ENCODE measurements at places on chromosomes 4 and X.

GRCh38 chr4:41437111-41437536 lies 100.8 kb upstream of the LIMCH1 start:
- DNase-seq, result no peak

- peak; percentile 1 for DNase-seq
These were observed 13.1 kb downstream of the SLC25A5 start for GRCh38 chrX:119481323-119481801.

DNA sequence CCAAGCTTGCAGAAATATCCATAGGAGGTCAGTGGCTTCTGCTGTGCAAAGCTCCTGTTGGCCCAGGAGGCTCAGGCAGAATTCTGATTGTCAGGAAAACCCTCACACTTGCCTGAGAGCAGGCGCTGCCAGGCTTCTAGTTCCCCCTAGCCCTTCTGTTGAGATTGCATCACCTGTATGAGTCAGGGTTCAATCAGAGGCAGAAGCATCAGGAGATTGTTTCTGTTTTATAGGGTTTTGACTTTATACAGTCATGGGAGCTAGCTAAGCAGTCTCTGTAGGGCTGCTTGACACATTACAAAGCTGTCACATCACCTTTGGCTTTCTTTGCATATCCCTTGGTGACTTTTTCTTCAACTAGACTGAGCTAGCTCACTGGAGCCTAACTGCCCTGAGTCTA lies 27.8 kb downstream of the DIPK2B start:
- no peak for DNase-seq

- no peak for DNase-seq
These were observed 19.3 kb upstream of the SPIN2A start for GRCh38 chrX:57156397-57157049.

DNA sequence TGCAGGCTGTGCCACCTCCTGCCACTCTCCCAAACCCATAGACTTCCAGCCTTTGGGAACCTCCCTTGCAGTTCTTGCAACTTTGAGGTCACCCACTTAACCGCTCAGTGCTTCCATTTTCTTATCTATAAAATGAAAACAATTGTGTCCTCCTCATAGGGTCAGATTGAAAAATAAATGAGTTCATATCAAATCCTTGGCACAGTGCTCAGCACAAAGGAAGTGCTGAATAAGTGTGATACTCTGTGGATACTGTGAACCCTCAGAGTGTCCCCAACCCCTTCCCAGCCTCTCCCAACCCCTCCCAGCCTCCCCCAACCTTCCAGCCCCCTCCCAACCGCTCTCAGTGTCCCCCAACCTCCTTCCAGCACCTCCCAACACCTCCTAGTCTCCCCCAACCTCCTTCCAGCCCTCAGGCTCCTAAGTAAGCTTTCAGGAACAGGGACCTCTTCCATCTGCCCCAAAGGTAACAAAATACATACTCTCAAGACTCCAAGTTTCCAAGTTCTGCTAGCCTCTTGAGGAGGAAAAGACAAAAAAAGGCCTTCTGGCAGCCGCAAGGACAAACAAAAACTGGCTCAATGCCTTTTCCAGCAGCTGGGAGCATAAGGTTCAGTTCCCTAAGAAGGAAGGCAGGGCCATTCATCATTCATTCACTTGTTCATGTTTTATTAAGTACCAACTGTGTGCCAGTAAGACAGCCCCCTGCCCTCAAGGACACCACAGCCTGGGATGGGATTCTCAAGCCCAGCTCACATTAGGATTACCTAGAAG lies 46.1 kb upstream of the LGI2 start:
- DNase-seq, result no peak

GRCh38 chrX:49892542-49892941 lies 13.3 kb downstream of the USP27X start:
- no peak for DNase-seq

- DNase-seq, result no peak
These were observed 29.8 kb downstream of the ACOX3 start for GRCh38 chr4:8410641-8411271.

- no peak for DNase-seq
These were observed 525.5 kb upstream of the ZFP42 start for GRCh38 chr4:187470061-187470460.

DNA sequence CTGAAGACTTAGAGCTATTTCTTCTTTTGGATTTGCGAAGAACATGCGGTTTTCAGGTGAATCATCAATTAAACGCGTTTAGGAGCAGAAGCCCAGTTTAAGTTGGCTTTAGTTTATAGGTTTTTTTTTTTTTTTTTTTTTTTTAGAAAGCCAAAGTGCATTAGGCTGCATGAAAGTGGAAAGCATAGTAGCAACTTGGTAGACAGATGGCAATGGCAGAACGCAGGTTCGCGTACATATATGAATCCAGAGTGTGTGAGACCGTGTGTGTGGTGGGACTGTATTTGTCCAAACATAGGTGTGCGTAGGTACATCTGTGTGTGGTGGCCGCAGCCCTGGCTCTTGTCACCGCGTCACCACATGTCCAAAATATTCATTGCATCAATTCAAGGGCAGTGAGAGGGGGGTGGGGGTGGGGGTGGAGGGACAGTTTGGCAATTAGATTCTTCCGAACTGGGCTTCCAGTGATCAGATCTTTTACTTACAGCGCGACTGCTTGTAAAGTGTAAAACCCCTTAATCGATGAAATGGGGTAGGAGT lies 901 bp downstream of the JADE1 start:
- DNase-seq, result peak; percentile 73

- peak; percentile 51 for DNase-seq
These were observed at the start of gene HUWE1 for GRCh38 chrX:53686151-53686885. Gene HUWE1, minus strand, starts transcription at chrX:53686719. Its CDS starts 32,612 bp downstream, at chrX:53654107.

DNA sequence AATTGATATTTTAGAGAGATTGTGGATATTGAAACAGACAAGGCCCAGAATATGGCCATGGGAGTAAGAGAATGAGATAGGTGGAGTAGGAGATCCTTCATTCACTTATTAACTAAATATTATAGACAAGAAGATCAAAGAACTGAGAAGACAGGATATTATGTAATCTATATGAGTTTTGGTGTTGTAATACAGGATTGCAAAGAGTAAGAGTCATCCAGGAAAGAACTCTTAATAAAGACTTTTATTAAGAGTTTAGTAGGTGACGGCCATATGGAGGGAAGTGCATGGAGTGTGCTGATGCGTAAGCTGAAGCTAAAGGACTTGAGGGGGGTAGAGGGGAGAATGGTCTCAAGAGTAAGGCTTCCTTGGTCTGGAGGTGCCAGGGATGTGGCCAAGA lies 153.7 kb downstream of the VEGFC start:
- no peak for DNase-seq

GRCh38 chr4:73341454-73341853 lies 62.6 kb upstream of the ALB start:
- peak; percentile 8 for DNase-seq

DNA sequence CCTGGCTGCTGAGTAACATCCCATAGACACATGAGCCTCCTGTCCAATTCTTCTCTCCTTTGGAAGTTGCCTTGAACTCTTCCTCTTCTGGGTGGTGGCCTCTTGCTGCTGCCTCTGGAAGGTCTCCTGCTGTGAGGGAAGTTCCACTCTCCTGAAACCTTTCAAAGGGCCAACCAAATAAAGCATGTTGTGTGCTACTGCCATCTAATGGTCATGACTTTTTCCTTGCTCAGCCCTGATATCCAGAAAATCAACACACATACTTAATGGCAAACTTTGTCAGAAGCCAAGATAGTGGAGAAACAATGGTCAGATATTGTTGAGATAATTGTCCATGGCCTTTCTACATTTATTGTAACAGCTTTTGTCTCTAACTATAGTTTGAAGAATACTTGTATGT lies 19.1 kb upstream of the ZXDA start:
- DNase-seq, result no peak

DNA sequence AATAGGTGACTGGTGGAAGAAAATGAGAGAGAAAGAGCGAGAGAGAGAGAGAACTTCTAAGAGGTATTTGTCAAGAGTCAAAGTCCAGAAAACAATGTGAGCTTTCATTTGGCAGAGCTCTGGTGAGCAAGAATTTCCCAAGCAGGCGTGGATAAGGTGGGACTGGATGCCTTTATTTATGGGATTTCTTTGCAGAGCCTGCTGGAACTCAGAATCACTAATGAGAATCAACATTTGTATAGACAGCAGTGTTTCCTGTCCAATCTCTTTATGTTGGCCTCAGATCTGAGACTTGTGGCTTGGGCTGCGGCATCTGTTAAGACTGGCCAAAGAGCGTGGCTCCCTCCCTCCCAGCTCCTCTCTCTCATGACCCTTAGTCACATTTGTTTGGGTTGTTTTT lies 67.9 kb upstream of the TBL1X start:
- no peak for DNase-seq

GRCh38 chr4:89531932-89532640 lies 224.5 kb upstream of the GPRIN3 start:
- DNase-seq, result no peak

- no peak for DNase-seq
These were observed 162.9 kb upstream of the USP9X start for GRCh38 chrX:40922307-40922706.

GRCh38 chrX:86039625-86040568 lies 7.5 kb downstream of the CHM start:
- no peak for DNase-seq

DNA sequence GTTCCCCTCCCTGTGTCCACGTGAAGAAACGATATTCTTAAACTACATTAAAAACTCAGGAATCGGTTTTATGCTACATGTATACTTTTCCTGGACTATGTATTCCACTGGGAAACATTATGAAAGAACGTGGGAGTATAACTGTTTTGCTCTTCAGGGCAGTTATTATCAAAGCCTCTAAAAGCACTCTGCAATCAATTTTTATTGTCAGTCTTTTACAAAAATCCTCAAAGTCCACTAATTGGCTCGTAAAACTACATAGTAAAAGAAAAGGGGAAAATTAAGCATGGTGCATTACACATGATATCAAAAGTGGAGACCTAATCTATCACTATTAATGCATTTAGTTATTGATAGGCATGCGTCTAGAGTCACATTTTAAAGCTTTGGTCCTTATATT lies 11.4 kb upstream of the CFAP299 start:
- no peak for DNase-seq

DNA sequence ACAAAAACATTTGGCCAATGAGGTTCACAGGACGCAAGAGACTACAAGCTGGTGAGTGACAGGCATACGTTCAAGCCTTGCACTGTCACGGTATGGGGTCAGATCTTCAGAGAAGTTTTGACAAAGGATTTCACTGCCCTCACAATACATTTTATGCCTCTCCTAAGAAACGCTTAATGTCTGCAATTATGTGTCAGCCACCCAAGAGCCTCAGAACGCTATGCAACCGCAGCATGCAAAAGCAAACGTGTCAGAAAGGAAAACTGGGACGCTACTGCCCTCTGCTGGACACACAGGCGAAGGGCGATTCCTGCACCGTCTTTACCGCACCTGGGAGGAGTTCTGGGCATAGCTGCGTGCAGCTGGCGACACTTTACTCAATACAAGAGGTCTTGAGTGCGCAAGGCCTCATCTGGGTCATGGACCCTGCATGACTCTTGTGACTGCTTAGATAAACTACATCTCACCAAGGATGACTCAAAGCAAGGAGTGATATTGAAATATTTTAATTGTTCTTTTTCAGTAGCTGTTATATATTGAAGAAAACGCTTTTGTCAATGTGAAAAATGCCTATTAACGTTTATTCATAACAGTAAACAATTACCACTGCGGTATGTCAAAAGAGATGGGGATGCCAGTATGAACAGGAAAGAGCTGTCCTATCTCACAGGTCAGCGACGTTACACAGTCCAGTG lies 147.6 kb upstream of the FRG1 start:
- peak; percentile 55 for DNase-seq

- DNase-seq, result no peak
These were observed 182.9 kb downstream of the COX18 start for GRCh38 chr4:72886602-72887001.

GRCh38 chr4:80215449-80216052 lies 18.2 kb downstream of the PRDM8 start:
- DNase-seq, result no peak

DNA sequence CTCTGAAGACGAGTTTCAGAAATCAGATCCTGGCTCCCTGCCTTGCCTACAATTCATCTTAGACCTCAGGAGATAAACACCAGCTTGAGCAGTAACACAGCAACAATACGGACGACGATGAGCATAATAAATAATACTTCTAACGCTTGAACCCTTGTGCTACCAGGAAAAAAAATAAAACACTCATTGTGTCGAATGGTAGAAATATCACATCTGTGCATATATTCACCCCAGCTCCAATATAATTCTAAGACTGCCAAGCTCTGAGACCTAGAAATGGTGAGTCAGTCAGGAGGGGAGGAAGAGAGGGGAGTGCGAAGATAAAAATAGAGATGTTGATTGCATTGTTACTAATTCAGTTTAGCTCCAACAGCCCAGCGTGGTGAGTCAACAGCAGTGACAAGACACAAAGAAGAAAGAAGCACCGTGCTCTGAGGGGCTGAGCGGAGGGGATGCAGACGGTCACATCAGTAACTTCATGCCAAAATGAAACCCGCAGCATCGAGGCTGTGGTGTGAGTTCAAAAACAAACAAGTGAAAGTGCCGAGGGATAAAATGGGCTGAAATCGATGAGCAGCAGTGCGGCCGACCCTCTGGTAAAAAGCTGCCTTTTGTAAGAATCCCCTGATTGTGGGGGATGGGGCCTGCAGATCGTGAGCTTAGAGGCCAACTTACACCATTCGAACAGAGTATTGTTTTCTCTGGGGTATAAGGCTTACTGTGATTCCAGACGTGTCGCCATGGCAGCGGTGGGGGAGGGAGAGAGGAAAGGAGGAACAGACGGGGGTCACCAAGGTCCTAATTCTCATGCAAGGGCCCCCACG lies 150.4 kb downstream of the MGST2 start:
- peak; percentile 33 for DNase-seq

- DNase-seq, result no peak
These were observed 727.6 kb downstream of the TRAM1L1 start for GRCh38 chr4:116357758-116358157.

DNA sequence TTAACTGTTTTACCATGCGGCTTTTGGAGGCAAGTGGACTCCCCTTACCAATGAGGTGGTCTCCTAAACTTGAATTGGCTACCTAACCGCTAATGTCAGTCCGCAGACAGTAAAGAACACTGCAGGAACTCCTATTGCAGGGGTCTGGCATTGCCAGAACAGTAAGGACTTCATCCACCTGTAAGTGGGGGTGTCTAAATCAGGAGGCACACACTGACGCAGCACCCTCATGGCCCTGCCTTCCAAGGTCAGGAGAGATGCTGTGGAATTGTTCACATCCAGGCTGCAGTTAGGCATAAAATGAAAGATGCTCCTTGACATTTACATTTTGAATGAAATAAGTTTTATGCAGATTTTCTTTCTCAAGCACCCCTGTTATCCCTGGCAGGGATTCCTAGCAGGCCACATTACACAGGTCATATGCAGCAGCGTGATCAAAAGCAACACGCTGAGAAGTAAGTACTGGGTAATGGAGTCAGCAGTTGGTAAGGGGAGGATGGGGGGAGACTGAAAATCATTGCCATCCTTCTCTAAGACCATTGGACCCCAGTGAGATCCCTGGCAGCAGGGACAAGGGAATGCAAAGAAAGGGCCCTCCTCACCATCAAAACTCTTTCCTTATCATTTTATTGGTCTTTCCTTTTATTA lies 3.8 kb downstream of the PPARGC1A start:
- DNase-seq, result no peak

DNA sequence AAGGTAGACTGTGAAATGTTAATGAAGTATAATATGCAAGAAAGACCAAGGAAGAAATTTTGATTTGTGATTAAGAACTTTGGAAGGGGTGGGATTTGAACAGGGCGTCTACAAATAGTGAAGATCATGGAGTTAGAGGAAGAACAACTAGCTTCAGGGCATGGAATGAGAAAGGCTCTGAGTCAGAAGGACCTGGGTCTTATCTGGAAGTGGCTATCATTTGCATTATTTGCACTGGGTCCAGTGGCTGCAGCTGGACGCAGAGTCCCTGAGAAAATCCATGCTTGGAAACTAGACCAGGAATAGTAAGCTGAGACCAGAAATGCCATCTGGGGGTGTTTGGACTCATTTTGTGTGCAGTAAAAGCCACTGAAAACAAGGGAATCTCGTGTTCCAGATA lies 4.3 kb upstream of the LIMCH1 start:
- DNase-seq, result no peak

Measured in hypothalamus (tissue), 51 donors.